ENCODE measurements at places on chromosomes 1 and 21.

DNA sequence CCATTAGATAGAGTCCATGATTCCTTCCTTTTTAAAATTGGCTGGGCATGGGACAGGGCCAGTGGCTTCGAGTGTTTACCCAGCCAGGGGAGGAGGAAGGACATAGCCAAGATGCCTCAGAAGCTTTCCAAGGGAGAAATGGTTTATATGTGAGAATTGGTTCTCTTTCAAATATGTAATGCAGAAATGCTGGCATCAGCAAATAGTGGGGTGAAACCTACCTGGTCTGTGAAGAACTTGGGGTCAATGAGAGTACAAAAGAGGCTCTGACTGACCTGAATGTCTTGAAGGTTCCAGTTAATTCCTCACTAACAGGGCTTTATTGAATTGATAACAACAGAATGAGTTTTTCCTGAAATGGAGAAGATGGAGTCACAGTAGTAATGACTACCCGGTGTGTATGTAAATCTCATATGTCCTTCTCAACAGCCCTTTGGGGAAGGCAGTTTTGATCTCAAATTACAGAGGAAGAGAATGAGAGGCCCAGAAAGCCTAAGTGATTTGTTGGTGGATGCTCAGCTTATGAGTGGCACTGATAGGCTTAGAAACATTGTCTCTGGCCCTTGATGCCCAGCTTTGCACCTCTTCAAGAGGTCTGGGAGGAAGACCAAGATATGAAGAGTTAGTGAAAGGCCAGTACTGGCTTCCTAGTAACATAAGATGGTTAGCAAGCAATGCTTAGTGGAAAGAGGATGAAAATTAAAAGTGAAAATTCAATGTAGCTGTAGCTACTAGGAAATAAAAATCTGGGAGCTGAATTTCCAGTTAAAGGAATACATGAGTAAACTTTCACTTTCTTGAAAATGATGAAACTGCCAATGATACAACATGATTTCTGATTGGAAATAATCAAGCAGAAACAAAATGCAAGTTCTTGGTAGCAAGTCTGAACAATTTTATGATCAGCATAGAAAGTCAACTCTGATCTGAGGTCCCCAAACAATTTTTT lies 2.7 kb downstream of the ATF3 start:
- no peaks in the 10 kb centered on the region for H3K36me3 ChIP-seq
- no peak overlapping the region for H3K4me3 ChIP-seq
- DNase-seq = no peak
- H3K4me1 ChIP-seq = peaks cover 32% of the 10 kb centered on the region
- H3K27ac ChIP-seq = no peak overlapping the region

GRCh38 chr1:15685820-15686219 lies 1.7 kb downstream of the PLEKHM2 start:
- H3K4me1 ChIP-seq = peaks cover 15% of the 10 kb centered on the region
- DNase-seq = no peak
- peaks cover 6% of the 10 kb centered on the region for H3K36me3 ChIP-seq
- H3K4me3 ChIP-seq = peak overlapping the region; percentile 85
- H3K27ac ChIP-seq = peak overlapping the region; percentile 80

DNA sequence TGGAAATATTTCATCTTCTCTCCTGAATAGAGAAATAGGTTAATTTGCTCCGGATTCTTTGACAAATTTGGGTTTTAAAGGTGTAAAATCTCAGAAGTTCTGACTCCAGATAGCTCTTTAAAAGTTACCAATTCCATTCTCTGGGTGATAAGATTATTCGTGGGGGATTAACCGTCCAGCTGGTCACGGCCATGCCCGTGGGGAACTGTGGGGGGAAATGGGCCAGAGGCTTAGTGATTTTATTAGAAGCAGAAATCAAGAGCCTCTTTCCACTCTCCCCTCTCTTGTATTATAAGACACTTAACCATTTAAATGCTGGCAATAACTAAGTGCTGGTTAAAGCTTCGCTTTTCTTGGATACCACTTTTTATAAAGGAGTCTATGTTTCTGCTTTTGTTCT lies 376.4 kb upstream of the KAZN start:
- H3K4me1 ChIP-seq = no peaks in the 10 kb centered on the region
- no peak overlapping the region for H3K27ac ChIP-seq
- no peaks in the 10 kb centered on the region for H3K27me3 ChIP-seq
- no peak overlapping the region for H3K4me3 ChIP-seq
- no peaks in the 10 kb centered on the region for H3K36me3 ChIP-seq
- DNase-seq = no peak

- no peak overlapping the region for H3K4me3 ChIP-seq
- no peak overlapping the region for H3K27ac ChIP-seq
- no peaks in the 10 kb centered on the region for H3K4me1 ChIP-seq
- no peak for DNase-seq
- H3K36me3 ChIP-seq = no peaks in the 10 kb centered on the region
Measured at GRCh38 chr1:221725735-221726672, 15.9 kb downstream of the DUSP10 start.

Measured in spinal cord (tissue), 10 donors.